ENCODE measurements at places on chromosomes 11 and 22.
A peak's percentile ranks its signal among the peaks of the same experiment; 100 is the strongest.

DNA sequence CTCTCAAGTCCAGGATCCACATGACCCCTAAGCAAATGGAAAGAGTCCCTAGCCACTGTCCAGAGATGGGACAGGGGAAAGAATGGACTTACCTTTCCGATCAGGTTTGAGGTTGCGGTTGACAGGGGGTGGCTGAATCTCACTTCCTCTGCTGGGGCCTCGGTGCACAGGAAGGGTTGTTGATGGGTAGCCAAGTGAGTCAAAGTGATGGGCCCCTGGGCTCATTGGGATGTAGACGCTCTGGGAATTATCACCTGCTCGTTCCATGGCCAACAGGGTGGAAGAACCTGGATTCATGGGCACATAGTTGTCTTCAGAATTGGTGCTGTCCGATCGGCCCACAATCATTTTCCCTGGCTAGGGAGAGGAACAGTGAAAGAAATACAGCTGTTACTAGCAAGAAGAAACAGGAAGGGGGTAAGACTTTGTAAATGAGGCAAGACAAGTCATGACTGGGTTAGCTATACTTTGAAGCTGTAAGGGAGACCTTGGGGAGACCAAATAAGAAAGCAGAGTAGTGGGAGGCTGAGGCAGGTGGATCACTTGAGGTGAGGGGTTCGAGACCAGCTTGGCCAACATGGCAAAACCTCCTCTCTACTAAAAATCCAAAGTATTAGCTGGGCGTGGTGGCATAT, 34.7 kb downstream of the USP35 start:
- no peak for DNase-seq

DNA sequence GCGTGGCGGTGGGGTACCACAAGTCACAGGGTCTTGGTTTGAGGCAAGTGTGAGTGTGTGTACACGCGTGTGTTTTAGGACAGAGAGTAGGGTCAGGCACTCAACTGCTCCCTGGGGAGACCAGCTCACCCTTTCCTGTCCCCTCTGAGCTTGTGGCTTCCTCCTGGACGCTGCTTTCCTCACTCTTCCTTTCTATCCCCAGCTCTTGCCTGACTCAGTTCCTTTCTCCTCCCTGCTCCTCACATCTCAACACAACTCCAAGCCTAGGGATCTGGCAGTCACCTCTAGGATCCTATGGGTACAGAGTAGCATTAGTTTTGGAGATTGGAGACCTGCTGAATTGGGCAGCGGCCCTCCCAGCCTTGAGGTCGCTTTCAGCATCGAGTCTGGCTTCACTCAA, 4.1 kb downstream of the CLCF1 start:
- no peak for DNase-seq

DNA sequence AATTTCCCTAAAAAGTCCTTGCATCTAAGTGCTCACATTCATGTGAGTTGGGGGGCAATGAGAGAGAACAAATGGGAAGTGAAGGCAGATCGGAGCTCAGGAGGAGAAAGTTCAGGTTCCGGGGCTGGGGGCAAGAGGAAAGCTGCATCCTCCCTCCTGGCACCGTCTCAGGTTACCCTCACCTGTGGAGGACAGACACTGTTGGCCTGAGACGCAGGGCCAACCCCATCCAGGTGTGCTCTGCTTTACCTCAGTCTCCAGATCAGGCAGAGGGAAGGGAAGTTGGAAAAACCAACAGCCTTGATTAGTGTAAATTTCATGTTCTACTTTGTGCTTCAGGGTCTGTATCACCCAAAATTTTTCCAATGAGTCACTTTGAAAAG, 146.9 kb downstream of the TRIM29 start:
- no peak for DNase-seq

GRCh38 chr11:47940904-47941649, 39.3 kb upstream of the PTPRJ start:
- DNase-seq = no peak

DNA sequence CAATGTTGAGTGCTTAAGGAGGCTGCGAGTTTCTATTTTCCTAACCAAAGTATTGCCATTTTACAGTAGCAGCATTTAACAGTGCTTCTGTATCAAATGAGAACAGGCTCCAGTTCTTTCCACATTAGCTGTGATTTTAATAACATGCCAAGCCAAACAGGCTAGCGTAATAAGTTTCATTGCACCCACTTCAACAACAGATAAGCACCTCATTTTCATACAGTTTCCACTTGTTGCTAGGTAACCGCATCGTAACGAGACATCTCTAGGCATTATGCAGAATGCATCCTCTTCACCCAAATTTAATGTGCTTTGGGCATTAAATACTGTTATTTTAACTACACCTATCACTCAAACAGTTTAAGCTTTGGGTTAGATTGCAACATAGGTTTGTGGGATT, 79.0 kb downstream of the CADM1 start:
- DNase-seq = no peak

GRCh38 chr11:75632450-75632849, 36.4 kb downstream of the MAP6 start:
- no peak for DNase-seq

GRCh38 chr11:119316729-119317591, at the start of gene MCAM:
Gene MCAM (minus strand): TSS chr11:119317130. CDS start chr11:119317101, 29 bp downstream.
- DNase-seq = no peak

DNA sequence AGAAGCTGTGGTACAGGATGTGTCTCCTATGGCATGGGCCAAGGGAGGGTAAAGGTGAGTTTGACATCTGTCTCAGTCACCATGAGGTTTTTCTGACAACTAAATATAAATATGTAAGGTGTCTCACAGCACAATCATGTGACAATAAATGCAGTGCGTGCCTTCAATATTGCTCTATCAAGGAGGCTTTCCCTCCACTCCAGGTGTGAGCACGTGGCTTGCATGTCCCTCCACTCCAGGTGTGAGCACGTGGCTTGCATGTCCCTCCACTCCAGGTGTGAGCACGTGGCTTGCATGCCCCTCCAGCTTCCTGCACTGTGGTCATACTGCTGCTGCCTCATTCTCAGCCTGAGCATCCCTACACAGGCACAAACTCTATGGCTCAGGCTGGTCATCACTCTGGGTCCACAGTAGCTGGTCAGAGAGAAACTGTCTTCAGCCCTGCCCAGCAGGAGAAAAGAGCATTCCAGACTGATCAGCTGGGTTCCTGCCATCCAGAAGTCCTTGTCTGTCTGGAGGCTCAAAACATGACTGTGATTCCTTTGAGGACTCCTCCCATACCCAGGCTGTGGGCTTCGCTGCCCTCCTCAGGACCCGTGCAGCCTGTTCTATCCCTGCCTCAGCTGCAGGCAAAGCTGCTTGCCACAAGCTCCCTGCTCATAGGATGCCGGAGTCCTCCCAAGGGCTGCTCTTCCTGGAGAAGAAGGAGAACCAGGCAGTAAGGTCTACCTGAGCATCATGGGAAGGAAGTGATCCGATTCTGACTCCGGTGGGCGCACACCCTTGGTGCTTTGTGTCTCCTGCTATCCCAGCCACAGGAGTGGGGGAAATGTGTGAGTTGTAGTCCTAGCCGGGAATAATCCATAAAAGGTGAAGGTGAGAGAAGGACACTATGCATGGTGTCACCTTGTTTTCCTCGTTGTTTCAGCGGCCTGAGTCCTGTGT, 33.4 kb upstream of the VPREB1 start:
- DNase-seq = no peak

DNA sequence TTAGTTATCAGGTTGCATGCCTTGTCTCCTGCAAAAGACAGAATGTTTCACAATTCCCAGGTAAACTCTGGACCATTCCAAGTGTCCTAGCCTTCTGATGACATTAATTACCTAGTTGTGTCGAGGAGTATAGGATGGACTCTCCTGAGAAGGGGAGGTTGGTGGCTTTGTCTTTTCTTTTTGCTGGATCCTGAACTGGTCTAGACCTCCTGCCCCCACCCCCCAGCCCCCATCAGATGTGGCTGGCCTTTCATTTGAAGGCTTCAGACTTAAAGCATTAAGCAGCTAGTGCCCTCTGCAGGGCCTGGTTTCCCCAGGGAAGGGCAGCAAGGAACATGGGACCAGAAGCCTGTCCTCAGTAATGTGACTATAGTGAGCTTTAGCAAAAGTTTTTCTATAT, 9.7 kb downstream of the MCAM start:
- DNase-seq = no peak

GRCh38 chr11:104776501-104777170, 121.6 kb downstream of the CASP12 start:
- DNase-seq = no peak

- DNase-seq = no peak
Observed at GRCh38 chr22:26450453-26451185, 21.6 kb downstream of the ASPHD2 start.

GRCh38 chr11:62504158-62504973, 42.2 kb downstream of the AHNAK start:
- no peak for DNase-seq

GRCh38 chr11:112555491-112556364, 295.1 kb upstream of the PLET1 start:
- peak; percentile 57 for DNase-seq

DNA sequence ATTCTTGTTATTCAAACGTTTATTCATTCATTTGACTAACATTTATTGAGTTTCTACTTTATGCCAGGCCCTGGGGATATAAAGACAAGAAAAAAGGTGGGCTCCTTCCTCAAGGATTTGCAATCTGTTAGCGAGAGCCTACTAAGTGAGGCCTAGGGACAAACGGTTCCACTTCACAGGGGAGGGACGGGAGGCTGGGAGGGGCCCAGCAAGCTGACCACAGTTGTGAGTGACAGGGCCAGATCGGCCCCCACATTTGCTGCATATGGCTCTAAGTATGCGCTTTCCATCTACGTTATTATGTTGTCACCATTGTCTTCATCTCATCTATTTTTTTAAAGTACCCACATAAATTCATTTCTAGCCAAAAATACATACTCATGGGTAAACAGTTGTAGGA, 271.1 kb downstream of the BUD13 start:
- no peak for DNase-seq

GRCh38 chr11:108511851-108512474, 13.8 kb upstream of the POGLUT3 start:
- DNase-seq = no peak

DNA sequence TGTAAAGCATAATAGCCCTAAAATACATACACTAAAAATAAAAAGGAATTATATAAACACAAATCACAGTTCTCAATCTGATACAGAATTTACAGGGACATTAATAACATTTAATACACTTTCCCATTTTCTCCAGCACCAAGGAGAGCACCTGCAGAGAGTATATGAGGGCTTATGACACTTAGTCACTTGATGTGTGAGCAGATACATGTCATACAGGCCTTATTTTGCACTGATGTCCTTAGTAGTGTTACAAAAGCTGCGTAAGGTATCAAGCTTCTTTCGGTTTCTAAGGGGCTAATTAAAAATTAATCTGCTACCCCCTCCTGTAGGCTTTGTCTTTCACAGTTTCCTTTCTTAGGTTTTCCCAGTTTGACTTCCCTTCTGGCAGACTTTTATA, 61.3 kb downstream of the TRIM44 start:
- no peak for DNase-seq

DNA sequence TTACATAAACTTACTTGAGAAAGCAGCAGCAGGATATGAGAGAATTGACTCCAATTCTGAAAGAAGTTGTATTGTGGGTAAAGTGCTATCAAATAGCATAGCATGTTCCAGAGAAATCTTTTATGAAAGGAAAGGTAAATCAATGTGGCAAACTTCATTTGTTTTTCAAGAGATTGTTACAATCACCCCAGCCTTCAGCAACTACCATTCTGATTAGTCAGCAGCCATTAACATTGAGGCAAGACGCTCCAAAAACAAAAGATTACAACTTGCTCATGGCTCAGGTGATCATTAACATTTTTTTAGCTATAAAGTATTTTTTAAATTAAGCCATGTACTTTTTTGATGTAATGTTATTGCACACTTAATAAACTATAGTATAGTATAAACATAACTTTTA, 357.2 kb downstream of the TMEM135 start:
- no peak for DNase-seq

GRCh38 chr11:47714554-47715081, 551 bp downstream of the AGBL2 start:
- no peak for DNase-seq

- no peak for DNase-seq
Observed at GRCh38 chr22:48403521-48404403, 1423.9 kb downstream of the BRD1 start.

DNA sequence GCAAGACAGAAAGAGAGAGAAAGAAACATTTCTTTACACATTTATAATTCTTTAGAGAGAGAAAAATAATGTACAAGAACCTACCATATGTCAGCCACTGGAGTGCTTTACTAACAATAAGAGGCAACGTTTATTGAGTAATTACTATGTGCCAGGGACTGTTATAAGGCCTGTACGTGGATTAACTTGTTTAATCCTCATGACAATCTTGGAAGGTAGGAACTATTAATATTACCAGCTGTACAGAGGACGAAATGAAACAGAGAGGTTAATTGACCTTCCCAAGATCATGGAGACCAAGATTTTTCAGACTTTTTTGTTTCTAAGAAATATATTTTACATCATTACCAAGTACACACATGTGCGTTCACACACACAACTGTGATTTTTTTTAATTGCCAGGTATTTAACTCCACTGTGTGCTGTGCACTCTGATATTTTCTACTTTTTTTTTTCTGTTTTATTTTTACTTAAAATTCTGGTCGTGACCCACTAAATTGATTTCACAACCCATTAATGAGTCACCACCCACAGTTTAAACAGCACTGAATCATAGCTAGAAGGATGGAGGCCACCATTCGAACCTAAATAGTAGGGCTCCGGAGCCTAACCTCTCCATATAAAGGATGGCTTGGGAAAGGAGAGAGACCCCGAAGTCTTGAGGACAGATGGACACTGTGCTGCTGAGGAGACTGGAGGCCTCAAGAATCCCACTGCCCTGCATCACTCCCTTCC, 21.4 kb downstream of the CREB3L1 start:
- no peak for DNase-seq

GRCh38 chr11:76048763-76049162, 157.5 kb downstream of the WNT11 start:
- no peak for DNase-seq

DNA sequence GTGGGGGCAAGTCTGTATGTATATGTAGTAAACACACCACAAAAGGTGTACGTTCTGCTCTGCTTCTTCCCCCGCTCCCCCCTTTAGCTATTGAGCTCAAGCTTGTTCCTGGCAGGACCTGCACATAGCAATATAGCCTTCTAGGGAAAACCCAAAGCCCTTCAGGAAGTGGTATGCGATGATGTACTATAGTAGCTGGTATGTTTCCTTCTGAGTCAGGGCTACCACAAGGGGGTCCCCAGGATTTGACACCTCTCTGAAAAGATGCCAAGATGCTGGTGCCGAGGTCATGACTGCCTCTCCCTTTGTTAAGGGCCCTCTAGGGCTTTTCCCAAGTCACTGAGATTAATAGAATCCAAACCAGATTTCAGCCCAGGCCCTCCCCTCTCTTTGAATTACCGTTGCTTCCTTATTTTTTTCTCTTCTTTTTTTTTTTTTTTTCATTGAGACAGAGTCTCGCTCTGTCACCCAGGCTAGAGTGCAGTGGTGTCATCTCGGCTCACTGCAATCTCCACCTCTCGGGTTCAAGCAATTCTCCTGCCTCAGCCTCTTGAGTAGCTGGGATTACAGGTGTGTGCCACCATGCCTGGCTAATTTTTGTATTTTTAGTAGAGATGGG, 268.4 kb downstream of the ETS1 start:
- peak; percentile 55 for DNase-seq

Measured in stimulated activated CD8-positive, alpha-beta memory T cell treated with anti-CD3 and anti-CD28 coated beads, Interleukin-12 subunit alpha, Interleukin-12 subunit beta, amount 100 ng/mL, for 1 hour (primary cell).